ENCODE measurements at places on chromosomes 13 and 19. TPM values are rescaled to one million over a fixed set of nuclear protein-coding genes. Genes with fewer than 3 reads are reported as not detected.

The EXOC3L2 gene
- total RNA-seq: not detected

The TMEM143 gene
- 4.1 TPM for total RNA-seq

The RCBTB2 gene
- total RNA-seq: 8.4 TPM

The ZNF530 gene
- 5.1 TPM for total RNA-seq

The UBXN6 gene
- 106 TPM for total RNA-seq

The PNMA8B gene
- total RNA-seq: 0.44 TPM

All from uterine smooth muscle cell (primary cell).